ENCODE measurements at places on chromosomes 13 and 19.

- no peak for DNase-seq
Observed at GRCh38 chr13:100665403-100665802, 9.2 kb downstream of the TMTC4 start.

GRCh38 chr19:41601771-41602170, 25.1 kb downstream of the CEACAM4 start:
- no peak for DNase-seq

DNA sequence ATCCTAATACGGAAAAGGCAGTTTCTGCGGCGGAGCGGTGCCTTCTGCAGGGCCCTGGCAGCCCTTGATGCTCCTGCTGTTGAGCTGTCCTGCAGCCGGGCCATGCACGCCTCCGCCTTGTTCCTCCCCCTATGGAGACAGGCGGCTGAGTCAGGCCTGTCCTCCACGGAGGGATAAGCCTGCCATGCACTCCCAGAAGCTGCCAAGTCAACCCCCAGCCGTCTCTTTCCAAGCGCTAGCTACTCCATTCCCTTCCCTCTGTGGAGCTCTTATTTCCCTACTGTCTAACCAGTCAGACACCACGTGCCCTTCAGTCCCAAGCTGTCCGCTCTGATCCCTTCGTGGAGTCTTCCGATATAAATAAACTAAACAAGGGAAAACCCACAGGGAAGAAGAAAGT, 197.0 kb downstream of the COL4A1 start:
- no peak for DNase-seq

DNA sequence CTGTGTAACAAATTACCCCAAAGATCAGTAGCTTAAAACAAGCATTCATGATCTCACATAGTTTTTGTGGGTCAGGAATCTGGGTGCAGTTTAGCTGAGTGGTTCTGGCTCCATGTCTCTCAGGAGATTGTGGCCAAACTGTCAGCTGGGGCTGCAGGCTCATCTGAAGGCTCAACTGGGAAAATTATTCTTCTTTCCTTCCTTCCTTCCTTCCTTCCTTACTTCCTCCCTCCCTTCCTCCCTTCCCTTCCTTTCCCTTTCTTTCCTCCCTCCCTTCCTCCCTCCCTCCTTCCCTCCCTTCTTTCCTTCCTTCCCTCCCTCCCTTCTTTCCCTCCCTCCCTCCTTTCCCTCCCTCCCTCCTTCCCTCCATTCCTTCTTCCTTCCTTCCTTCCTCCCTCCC, 8.7 kb upstream of the RFX2 start:
- DNase-seq = no peak

- no peak for DNase-seq
Observed at GRCh38 chr19:35360880-35361420, 2.7 kb downstream of the FFAR3 start.

All from activated T-cell treated with anti-CD3 and anti-CD28 coated beads for 48 hours (primary cell).